Central memory CD4-positive, alpha-beta T cell (primary cell): ENCODE measurements at places on chromosomes 11 and 22.

DNA sequence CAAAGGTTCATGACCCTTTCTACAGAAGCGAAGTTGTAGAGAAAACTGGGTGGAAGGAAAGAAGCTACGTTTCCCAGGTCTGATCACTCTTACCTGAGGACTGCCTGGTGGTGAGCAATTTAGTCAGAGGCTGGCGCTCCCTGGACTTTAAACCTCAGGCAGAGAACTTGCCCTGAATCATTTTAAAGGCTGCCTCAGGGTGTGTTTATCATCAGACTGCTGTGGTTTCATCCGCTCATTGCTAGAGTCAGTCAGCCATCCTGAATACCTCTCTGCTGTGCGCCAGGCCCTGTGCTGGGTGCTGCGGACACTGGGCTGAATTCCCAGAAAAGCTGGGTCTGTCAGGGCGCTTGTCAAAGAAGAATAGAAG, 2.7 kb downstream of the DTX4 start:
- no peak for DNase-seq

DNA sequence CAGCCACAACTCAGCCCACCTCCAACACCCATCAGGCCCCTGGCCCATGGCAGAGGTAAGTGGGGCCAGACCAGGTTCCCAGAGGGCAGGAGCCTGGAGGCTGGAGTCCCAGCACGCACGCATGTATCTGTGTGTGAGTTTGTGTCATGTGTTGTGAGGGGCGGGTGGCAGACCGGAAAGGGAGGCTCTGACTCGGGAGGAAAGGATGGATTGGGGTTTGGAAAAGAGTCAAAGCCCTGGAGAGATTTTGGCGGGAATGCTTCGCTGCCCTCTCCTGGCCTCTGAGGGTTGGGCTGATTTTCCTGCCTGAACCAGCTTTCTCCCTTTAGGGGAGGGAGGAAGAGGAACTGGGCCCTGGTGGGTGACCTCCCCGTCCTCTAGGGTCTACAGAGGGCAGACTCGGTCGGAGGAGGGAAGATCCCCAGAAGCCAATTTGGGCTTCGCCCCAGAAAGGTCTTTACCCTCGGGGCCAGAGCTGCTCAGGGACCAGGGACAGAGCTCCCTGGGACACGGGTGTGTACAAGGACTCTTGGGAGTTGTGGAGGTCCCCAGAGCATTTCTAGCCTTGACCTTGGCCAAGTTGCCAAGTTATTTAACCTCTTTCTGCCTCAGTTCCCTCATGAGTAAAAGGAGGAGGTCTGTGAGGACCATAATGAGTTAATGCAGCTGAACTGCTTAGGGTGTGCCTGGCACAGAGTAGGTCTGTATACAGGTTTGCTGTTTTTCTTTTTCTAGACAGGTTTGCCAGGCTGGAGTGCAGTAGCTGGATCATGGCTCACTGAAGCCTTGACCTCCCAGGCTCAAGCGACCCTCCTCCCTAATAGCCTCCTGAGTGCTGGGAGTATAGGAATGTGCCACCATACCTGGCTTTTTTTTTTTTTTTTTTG, 6.9 kb downstream of the C11orf68 start:
- no peak for DNase-seq

- no peak for DNase-seq
Observed at GRCh38 chr11:126948563-126948962, 52.0 kb downstream of the KIRREL3 start.

- DNase-seq: no peak
Observed at GRCh38 chr22:30185129-30185528, 61.4 kb downstream of the LIF start.

- no peak for DNase-seq
Observed at GRCh38 chr22:44838316-44839016, 86.1 kb downstream of the ARHGAP8 start.
